ENCODE measurements at places on chromosomes 6 and 20. TPM values are rescaled to one million over a fixed set of nuclear protein-coding genes. Genes with fewer than 3 reads are reported as not detected.

GRCh38 chr20:47468290-47469050, 33.2 kb upstream of the NCOA3 start:
- peaks cover 3% of the 10 kb centered on the region for H3K27me3 ChIP-seq
- no peak for DNase-seq
- no peak overlapping the region for H3K4me3 ChIP-seq
- H3K4me1 ChIP-seq = 0 out of 2 replicates have a peak, but pooled peaks cover 5% of the 10 kb centered on the region
- H3K36me3 ChIP-seq = no peaks in the 10 kb centered on the region

Gene TREML2
- total RNA-seq = not detected

GRCh38 chr6:28907394-28907793, 16.4 kb downstream of the TRIM27 start:
- no peaks in the 10 kb centered on the region for H3K27me3 ChIP-seq
- no peaks in the 10 kb centered on the region for H3K4me1 ChIP-seq
- peaks cover 74% of the 10 kb centered on the region for H3K36me3 ChIP-seq

Gene SIM1
- total RNA-seq = 1.2 TPM

DNA sequence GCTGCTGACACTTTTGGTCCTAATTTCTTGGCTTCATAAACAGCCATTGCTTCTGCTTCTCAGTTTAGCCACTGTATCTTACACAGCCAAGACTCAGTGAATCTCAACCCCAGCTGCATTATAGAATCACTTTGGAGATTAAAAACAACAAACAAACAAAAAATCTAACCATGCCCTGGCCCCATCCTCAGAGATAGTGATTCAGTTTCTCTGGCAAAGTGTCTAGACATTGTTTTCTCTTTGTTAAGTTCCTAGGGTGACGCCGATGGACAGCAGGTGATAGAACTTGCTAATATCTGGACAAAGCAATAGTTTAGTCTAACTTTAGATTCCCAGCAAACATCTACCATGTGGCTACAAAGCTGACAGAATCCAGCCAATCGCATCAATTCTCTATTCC, 2.9 kb downstream of the ADGRF5 start:
- H3K4me3 ChIP-seq = no peak overlapping the region
- no peaks in the 10 kb centered on the region for H3K36me3 ChIP-seq
- H3K27ac ChIP-seq = no peak overlapping the region
- no peaks in the 10 kb centered on the region for H3K27me3 ChIP-seq
- H3K4me1 ChIP-seq = no peaks in the 10 kb centered on the region
- no peak for DNase-seq

DNA sequence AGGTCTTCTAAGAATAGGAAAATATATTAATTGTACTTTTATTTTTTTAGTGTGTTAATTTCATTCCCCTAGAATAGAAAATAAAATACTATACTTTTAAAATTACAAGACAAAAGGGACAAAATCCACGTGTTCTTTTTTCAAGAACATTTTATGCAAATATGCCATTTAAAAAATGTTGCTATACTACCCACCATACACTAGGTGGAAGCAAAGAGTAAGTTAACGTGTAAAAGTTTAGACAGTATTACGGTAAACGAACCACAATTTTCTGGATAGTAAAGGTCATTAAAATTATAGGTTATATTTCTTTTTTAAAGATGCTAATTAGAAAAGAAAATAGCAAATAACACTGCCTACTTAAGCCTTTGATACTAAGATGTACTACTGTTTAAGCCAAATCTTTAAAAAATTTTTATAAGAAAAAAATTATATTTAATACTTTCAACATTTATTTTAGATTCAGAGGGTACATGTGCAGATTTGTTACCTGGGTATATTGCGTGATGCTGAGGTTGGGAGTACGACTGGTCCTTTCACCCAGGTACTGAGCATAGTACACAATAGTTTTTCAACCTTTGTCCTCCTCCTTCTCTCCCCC, 287.6 kb downstream of the PHF3 start:
- no peaks in the 10 kb centered on the region for H3K4me1 ChIP-seq
- no peak overlapping the region for H3K4me3 ChIP-seq

DNA sequence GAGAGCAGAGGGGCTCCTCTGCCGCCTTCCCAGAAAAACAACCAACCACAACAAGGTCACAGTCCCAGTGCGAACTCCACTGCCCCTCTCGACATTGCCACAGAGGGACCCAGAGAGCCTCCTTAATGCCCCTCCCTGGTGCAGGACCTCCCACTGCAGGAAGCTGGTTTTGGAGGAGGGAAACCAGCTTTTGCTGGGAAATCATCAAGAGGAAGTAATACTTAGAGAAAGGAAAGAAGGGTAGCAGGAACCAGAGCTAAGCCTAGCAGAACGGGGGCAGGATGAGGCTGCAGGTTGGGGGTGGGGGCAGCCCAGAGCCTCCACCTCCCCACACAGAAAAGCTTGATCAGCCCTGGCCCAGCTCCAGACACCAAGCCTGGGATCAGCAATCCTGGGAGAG, 37.7 kb upstream of the SIRPA start:
- no peak overlapping the region for H3K4me3 ChIP-seq
- no peaks in the 10 kb centered on the region for H3K4me1 ChIP-seq

Gene LY6G6D
- total RNA-seq = not detected
